ENCODE measurements at places on chromosomes 16 and 17.

GRCh38 chr16:88843256-88843655 is 13.5 kb downstream of the GALNS start:
- DNase-seq = no peak

DNA sequence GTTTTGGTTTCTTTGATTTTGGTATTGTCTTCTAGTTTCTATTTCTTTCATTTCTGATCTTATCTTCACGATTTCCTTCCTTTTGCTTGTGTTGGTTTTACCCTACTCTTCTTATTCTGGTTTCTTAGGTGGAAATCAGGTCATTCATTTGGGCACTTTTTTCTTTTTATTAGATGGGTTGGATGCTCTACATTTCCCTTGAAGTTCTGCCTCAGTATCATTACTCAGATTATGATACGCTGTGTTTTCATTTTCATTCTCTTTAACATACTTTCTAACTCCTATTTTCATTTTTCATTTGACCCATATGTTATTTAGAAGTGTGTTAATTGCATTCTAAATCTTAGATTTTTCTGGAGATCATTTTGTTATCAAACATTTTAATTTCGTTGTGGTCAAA is 108.6 kb downstream of the IRF8 start:
- no peak for DNase-seq

- no peak for DNase-seq
Measured at GRCh38 chr16:47927330-47927729, 228.5 kb downstream of the ABCC12 start.

DNA sequence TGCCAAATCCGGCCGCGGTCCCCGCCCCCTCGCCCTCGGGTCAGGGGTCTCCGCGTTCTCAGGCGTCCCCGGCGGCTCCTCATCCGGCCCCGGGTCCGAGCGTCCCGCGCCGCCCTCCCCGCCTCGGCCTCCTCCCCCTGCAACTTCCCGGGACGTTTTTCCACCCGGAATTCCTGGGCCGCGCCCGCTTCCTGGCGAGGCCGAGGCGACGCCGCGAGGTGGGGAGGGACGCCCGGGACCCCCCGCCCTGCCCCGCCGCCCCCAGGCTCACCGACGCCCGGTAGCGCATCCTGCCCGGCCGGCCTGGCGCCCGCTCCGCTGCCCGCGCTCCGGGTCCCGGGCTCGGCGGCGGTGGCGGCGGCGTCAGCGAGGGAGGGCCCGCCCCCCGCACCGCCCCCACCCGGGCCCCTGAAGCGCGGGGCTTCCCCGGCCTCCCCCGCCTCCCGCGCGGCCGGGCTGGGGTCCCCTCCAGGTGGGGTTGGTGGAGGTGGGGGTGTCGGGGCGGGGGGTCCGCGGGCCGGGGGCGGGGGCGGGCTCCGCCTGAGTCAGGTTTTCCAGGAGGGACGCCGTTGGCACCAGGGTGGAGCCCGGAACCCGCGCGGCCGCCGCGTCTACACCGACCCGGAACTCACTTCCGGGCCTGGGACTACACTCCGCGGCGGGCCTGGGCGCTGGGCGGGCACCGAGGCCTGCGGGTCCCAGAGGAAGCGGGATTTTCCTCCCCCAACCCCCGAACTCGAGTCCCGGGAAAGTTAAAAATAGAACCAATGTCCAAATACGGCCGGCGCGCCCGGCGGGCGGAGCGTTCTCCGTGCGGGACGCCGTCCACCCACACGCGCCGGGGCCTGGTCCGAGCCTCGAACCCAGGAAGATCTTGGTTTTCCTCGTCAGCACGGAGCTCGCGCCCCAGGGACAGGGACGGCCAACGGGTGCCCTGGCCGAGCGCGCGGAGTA is 6.8 kb downstream of the MYO1C start:
- peak; percentile 55 for DNase-seq

DNA sequence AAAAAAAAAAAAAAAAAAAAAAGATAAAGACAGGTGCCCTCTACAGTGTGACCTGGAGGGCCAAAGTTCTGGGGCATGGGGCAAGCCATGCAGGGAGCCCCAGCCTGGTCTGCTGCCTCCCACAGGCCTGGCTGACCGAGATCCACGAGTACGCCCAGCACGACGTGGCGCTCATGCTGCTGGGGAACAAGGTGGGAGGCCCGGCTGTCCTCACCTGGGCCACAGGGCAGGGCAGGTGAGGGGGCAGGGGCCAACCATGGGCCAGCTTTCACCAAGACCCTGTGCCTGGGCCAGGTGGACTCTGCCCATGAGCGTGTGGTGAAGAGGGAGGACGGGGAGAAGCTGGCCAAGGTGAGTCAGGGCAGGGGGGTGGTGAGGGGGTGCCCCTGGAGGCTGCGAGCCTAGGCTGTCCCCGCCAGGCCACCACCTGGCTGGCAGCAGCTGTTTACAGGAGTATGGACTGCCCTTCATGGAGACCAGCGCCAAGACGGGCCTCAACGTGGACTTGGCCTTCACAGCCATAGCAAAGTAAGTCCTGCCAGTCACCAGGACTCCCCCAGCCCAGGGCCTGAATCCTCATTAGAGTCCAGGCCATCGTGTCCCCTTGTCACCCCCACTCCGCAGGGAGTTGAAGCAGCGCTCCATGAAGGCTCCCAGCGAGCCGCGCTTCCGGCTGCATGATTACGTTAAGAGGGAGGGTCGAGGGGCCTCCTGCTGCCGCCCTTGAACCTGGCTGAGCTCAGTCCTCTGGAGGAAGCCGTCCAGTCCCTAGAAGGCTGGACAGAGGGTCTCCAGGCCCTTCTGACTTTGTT is 2.7 kb upstream of the TRAF7 start:
- DNase-seq = no peak

DNA sequence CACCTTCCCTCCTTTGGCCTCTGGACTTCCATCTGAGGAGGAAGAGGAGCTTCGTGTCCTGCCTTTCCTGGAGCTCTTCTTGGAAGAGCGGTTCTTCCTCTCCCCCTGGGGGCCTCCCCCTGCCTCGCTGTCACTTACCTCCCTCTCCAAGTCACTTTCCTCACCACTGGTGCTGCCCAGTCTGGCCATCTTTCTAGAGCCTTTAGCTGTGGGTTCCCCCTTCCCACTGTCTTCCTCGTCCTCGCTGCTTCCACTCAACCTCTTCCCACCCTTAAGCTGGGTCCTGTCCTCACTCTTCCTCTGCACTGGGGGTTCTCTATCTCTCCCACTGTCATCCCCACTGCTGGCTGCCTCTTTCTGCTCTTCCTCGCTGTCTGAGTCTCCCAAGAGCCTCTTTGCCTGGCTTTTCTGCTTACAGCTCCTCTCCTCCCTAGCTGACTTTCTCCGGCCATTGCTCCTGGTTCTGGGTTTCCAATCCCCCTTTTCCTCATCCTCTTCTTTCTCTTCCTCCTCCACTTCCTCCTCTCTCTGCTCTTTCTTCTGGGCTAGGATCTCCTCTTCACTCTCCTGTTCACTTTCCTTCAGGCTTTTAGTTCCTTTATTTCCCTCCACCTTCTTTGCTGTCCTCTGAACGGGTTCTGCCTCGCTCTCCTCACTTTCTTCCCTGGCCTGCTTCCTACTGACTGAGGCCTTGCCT is 1.4 kb downstream of the HIRIP3 start:
- no peak for DNase-seq

- no peak for DNase-seq
Measured at GRCh38 chr16:65024767-65025178, 97.1 kb downstream of the CDH11 start.

DNA sequence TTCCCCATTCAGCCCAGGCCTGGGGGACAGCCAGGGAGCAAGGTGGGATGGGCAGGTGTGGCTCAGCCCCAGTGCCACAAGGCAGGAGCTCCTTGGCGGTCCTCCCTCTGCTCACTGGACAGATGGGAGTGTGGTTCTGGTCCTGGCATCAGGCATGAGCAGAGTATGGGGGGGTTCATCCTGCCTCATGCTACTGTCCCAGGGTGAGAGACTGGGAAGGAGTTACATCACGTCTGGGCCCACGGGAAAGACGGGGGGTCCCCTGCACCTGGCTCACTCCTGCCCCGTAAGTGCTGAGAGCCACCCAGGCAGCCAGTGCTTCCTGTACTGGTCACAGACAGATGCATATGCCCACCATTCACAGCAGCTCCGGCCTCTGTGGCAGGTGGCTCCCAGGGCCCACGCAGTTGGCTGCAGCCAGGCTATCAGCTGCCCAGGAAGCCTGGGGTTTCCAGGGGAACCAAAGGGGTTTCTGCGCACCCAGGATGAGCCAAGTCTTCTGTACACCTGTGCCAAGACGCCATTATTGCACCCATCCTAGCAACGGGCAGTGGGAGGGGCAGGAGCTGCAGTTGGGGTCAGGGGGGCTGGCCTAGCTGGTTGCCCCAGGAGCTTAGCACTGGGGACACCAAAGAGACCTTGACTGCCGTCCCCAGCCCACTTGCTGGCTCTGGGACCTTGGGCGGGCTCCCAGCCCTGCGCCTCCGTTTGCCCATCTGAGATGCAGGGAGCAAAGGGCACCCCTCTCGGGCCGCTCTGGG is 1.9 kb downstream of the BAIAP3 start:
- no peak for DNase-seq

GRCh38 chr17:79612468-79613194 is 1.8 kb upstream of the RBFOX3 start:
- no peak for DNase-seq

- no peak for DNase-seq
Measured at GRCh38 chr17:4436381-4436780, 2.6 kb downstream of the SPNS3 start.

DNA sequence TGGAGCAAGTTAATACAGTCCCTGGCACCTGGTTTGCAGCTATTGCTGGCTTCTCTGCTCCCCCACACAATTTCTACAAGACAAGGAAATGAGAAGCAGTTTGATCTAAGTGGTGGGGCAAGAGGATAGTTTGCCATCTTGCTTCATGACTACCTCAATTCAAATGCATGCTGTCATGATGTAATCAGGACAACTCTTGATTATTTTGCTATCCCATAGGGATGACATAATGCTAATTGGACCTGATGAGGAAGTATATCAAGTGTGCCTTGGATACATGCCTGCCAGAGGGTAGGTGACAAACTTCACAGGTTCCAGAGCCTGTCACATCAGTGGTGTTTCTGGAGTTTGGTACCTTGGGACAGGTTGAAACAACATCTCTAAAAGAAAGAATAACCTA is 40.9 kb downstream of the SLFN5 start:
- no peak for DNase-seq

DNA sequence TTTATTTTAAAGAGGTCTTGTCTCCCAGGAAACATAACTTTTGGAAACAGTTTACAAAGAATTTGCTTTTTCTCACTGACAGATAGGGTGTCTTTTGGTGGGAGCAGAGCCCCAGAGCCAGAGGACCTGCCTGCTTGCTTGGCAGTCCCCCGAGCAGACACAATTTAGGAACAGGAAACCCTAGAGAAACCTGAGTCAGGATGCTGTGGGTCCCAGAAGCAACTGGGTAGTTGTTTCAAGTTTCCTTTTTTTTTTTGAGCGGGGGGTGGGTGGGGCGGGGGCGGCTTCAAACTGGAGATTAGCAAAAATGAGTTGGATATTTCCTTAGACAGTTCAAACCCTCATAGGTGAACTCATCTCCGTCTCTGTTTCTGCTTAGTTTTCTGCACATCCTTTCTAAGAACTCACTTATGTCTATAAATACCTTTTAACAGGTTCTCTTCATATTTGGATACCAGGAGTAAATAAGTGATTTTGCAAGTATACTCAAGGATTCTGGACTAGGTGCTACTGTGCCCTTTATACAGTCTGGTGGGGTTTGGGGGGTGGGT is 135.1 kb downstream of the PRKCA start:
- no peak for DNase-seq

GRCh38 chr17:70181376-70181775 is 12.0 kb downstream of the KCNJ2 start:
- no peak for DNase-seq

- no peak for DNase-seq
Measured at GRCh38 chr16:81581107-81581506, 136.5 kb downstream of the CMIP start.

DNA sequence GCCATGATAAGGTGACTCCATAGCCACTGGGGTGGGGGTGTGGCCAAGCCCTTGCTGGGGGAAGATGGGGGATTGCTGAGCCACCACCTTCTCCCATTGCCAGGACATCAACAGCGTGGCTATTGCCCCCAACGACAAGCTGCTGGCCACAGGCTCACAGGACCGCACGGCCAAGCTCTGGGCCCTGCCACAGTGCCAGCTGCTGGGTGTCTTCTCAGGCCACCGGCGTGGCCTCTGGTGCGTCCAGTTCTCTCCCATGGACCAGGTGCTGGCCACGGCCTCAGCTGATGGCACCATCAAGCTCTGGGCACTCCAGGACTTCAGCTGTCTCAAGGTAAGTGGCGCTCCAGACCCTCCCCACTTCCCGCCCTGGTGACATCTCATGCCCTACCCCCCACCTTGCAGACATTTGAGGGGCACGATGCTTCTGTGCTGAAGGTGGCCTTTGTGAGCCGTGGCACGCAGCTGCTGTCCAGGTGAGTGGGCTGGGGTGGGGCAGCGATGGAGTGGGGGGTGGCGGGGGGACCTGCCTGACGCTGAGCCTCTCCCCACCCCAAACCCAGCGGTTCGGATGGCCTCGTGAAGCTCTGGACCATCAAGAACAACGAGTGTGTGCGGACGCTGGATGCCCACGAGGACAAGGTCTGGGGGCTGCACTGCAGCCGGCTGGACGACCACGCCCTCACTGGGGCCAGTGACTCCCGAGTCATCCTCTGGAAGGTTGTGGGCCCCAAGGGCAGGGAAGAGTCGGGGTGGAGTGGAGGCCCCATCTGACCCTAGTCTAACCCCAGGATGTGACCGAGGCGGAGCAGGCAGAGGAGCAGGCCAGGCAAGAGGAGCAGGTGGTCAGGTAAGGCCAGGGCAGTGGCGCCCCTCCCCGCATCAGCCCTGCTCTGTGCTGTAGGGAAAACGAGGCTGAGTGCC is 4.1 kb downstream of the NOXO1 start:
- no peak for DNase-seq

- no peak for DNase-seq
Measured at GRCh38 chr16:76574651-76575050, 297.4 kb downstream of the CNTNAP4 start.

GRCh38 chr17:42167807-42168206 is 13.0 kb upstream of the RAB5C start:
- no peak for DNase-seq

GRCh38 chr17:81399481-81400153 is 4.4 kb downstream of the BAHCC1 start:
- DNase-seq = no peak

- DNase-seq = no peak
Measured at GRCh38 chr16:4704913-4705312, 11.6 kb downstream of the NUDT16L1 start.

DNA sequence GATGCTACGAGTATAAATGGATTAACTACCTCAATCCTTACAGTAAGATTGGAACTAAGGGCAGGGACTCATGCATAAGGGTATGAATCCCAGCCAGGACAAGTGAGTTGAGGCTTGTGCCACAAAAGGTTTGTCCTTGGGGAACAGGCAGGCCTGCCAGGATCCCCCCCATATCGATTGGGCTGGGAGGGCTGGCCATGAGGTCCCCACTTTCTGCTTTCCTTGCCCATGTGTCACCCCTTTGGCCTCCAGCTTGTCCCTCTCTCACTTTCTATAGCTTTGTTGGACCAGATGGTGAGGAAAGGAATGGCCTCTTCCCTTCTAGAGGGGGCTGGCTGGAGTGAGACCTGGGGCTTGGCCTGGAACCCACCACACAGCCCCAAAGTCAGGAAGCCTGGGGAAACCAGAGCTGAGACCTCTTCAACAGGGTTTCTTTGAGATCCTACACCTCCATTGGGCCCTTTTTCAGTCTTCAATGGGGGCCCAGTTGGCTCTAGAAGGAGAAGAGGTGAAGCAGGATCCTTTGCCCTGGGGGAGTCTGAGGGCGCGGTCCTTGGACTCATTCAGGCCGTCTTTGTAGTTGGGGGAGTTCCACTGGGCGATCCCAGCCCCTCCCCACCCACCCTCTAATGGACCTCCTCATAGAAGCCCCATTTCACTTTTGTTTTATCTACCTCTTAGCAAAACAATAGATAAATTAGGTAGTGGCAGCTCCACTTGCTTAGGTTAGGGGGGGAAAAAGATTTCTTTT is 57.3 kb downstream of the IGF2BP1 start:
- no peak for DNase-seq

GRCh38 chr16:67404740-67405226 is 11.5 kb upstream of the TPPP3 start:
- no peak for DNase-seq

Measured in stimulated activated CD8-positive, alpha-beta memory T cell treated with anti-CD3 and anti-CD28 coated beads, Interleukin-4, amount 100 ng/mL, for 4 hours (primary cell).